ENCODE measurements at places on chromosomes 12 and 14. TPM values are rescaled to one million over a fixed set of nuclear protein-coding genes. Genes with fewer than 3 reads are reported as not detected.
A peak's percentile ranks its signal among the peaks of the same experiment; 100 is the strongest.

GRCh38 chr14:84128050-84128449 is 1401.9 kb upstream of the FLRT2 start:
- no peak overlapping the region for H3K4me3 ChIP-seq
- no peak overlapping the region for H3K27ac ChIP-seq
- H3K36me3 ChIP-seq = no peaks in the 10 kb centered on the region
- no peaks in the 10 kb centered on the region for H3K27me3 ChIP-seq
- DNase-seq = no peak

GRCh38 chr12:122989225-122989839 is 8.9 kb downstream of the ARL6IP4 start:
- H3K27ac ChIP-seq = no peak overlapping the region
- peak; percentile 34 for DNase-seq
- no peak overlapping the region for H3K4me3 ChIP-seq
- H3K36me3 ChIP-seq = no peaks in the 10 kb centered on the region

- H3K4me3 ChIP-seq = no peak overlapping the region
- H3K27ac ChIP-seq = no peak overlapping the region
- DNase-seq = no peak
- H3K27me3 ChIP-seq = no peaks in the 10 kb centered on the region
These were observed 101.7 kb upstream of the C14orf180 start for GRCh38 chr14:104477666-104478380.

DNA sequence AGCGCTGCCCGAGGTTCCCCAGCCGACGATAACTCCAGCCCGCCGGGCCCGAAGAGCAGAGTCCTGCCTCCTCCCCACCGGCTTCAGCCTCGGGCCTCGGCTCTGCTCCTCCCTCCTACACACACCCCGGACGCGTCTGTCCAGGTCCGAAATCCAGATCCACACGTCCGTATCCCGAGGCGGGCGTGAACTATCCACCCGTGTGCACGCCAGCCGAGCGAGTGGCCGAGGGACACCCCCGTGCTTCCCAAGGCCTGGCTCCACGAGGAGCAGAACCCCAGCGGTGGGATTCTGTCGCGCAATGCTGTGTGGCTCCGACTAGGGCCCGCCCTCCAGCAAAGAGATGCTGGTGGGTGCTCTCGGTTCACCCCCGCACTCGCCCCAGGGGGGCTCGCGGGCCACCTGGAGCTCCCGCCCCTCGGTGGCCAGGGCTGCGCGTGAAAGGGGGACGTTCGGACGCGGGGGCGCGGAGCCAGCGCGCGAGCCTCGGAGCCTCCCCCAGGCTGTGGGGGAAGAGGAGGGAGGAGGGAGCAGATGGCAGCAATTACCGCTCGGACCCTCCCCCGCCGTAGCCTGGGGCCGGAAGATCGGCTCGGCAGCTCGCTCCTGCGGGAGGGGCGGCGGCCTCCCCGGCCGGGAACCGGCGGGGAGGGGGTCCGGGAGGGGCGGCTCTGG is 18.9 kb upstream of the ANKRD33 start:
- no peaks in the 10 kb centered on the region for H3K36me3 ChIP-seq
- DNase-seq = peak; percentile 65
- no peak overlapping the region for H3K27ac ChIP-seq
- H3K4me1 ChIP-seq = peaks cover 57% of the 10 kb centered on the region
- peaks cover 49% of the 10 kb centered on the region for H3K27me3 ChIP-seq

- H3K4me3 ChIP-seq = no peak overlapping the region
- H3K27me3 ChIP-seq = no peaks in the 10 kb centered on the region
- H3K4me1 ChIP-seq = no peaks in the 10 kb centered on the region
- no peak for DNase-seq
- no peak overlapping the region for H3K27ac ChIP-seq
- H3K36me3 ChIP-seq = no peaks in the 10 kb centered on the region
These were observed 478.9 kb downstream of the BCAT1 start for GRCh38 chr12:24470050-24470449.

DNA sequence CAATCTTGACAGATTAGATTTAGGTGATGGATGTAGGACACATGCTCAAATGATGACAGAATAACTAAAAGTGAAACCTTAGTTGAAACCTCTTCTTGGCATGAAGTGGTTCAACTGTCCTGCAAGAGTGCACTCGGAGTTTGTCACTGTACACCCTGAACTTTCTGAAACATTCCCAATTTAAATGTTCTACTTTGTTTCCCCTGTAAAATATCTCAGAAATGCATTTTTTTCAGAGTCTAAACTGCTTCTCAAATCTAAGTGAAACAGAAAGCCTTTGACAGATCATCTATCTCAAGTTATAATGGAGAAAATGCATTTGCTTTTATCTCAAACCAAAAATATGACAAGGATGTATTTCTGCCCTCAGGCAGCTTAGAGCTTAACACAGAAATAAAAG is 66.0 kb downstream of the BHLHE41 start:
- no peak overlapping the region for H3K4me3 ChIP-seq
- DNase-seq = no peak
- H3K27me3 ChIP-seq = no peaks in the 10 kb centered on the region
- no peaks in the 10 kb centered on the region for H3K4me1 ChIP-seq
- H3K36me3 ChIP-seq = no peaks in the 10 kb centered on the region
- H3K27ac ChIP-seq = no peak overlapping the region

- no peak overlapping the region for H3K27ac ChIP-seq
- H3K4me3 ChIP-seq = no peak overlapping the region
- H3K4me1 ChIP-seq = 0 out of 2 replicates have a peak, but pooled peaks cover 7% of the 10 kb centered on the region
- H3K36me3 ChIP-seq = no peaks in the 10 kb centered on the region
- peaks cover 43% of the 10 kb centered on the region for H3K27me3 ChIP-seq
These were observed 85.8 kb downstream of the TNFAIP2 start for GRCh38 chr14:103209054-103209453.

GRCh38 chr14:22523283-22523682 is 65.7 kb downstream of the DAD1 start:
- DNase-seq = no peak
- no peaks in the 10 kb centered on the region for H3K36me3 ChIP-seq
- H3K4me3 ChIP-seq = no peak overlapping the region
- no peaks in the 10 kb centered on the region for H3K27me3 ChIP-seq

Gene HOMEZ
- 4.5 TPM for total RNA-seq

Gene CFL2
- 14.8 TPM for total RNA-seq

Data from GM23338 (cell line).